CD4-positive, alpha-beta T cell treated with Interleukin-17A for 4 hours (primary cell): ENCODE measurements at places on chromosomes 7 and 10.
A peak's percentile ranks its signal among the peaks of the same experiment; 100 is the strongest.

DNA sequence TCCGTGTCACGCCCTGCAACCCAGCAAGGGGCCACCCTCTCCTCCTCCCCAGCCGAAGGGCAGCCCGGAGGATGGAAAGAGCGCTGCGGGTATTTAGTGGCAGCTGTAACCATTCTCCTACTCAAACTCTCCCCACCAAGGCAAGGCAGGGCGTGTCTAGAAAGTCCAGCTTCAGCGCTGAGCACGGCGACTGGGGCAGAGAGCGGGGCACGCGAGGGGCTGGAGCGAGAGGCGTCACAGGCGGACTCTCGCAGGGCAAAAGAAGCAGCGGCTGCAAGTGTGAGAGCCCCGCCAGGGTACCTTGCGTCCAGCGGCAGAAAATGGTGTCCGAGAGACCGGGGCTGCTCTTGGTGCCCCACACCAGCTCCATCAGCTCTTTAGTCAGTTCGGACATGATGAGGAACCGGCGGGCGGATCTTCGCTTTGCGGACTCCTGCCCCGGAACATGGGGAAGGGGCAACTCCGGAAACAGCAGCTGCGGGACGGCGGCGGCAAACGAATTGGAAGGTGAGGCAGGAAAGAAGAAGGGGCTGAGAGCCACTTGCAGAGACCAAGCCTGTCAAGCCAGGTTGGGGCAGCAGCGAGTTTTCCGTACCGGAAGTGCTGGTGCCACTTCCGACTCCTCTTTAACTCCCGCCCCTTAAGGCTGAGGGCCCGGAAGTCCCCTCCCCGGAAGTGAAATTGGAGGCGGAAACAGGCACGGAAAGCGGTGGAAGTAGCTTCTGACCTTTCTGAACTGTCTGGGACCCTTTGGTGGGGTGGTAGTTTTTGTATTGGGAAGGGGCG lies at the start of gene MINDY3:
Gene MINDY3 (minus strand): TSS at position 602 of the 786 bp plus-strand sequence. CDS start 208 bp downstream, at position 394.
- DNase-seq, result peak; percentile 86

DNA sequence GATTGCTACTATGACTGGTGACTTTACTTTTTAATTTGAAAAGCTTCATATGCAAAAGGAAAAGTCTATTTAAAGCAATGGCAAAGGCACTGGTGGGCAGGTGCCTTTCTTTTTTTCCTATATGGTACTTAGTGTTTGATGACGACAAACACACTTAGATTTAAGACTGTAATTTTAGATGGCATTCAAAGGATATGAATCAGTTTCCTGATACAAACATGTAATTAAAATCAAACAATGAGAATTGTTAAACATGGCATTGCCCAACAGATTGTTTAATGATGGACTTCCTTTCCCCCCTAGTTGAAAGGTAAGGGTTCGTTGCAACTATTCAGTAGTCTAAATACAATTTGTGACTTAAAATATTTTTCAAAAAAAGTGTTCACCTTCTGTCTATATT lies 106.5 kb upstream of the SEMA3C start:
- no peak for DNase-seq

DNA sequence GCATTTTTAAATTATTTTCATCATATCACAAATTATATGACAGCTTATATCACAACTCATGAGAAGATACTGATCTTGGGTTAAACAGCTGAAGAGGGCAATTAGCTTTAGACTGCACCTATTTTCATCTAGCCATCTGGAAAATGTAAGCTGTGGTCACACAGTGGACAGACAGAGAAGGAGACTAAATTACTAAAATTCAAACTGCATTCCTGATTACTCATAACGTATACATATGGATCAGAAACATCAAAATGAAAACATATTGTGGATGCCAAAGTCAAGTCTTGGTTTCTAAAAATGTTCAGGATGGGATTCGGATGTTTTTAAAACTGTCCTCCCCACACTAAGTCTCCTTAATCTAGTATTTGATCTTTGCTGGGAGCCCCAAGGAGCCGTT lies 6.6 kb downstream of the BBIP1 start:
- no peak for DNase-seq

DNA sequence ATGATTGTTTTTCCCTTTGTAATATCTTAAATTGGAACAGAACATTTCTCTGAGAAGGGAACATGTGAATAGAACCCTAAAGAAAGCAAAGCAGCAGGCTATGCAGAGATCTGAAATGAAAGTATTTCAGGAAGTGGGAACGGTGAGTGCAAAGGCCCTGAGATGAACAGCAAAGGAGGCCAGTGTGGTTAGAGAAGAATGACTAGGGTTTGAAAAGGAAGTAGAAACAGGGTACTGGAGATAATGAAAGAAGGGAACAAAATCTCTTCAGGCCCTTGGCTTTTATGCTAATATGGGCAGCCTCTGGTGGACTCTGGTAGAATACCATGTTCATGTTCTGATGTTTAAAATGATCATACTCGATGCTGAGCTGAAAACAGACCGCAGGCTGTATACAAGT lies 22.2 kb downstream of the ARHGAP21 start:
- no peak for DNase-seq

DNA sequence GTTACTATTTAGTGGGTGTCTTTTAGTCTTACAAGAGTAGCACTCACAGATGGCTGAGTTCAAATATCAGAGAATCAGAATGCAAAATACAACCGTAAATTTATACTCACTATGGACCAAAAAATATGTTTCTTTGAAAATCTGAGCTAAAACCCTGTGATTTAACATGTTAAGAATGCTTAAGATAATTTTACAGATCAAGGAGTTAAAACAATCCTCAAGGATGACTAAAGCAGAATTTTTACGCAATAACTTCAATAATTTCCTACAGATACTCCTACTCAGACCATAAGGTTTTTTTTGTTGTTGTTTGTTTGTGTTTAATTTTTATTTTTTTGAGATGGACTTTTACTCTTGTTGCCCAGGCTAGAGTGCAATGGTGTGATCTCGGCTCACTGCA lies 47.9 kb upstream of the CCDC6 start:
- no peak for DNase-seq

DNA sequence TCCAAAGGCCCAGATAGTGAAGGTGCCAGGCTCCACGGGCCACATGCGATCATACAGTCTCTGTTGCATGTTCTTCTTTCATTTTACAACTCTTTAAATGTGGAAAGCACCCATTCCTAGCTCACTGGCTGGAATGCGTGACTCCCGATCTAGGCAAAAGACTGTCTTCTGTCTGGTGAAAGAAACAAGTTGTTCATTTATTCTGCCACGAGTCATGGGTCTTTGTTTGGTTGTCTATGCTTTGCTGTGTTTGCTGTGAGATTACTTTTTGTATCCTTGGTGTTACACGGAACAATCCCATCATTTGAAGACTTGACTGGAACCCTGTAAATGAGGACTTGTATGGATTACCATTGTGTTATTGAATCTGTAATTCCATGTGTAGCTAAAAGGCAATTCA lies 41.9 kb downstream of the NPVF start:
- no peak for DNase-seq
